CD8-positive, alpha-beta memory T cell (primary cell): ENCODE measurements at places on chromosomes 1 and 21. TPM values are rescaled to one million over a fixed set of nuclear protein-coding genes. Genes with fewer than 3 reads are reported as not detected.

- peak; percentile 14 for DNase-seq
Observed at GRCh38 chr21:45404730-45405270, at the start of gene COL18A1. Gene COL18A1, plus strand, starts transcription at chr21:45405165. Its CDS starts 66 bp downstream, at chr21:45405231.

- DNase-seq: no peak
Observed at GRCh38 chr1:183569801-183570200, 20.5 kb downstream of the NCF2 start.

GRCh38 chr1:161491472-161491871, 13.8 kb upstream of the FCGR2A start:
- no peak for DNase-seq

DNA sequence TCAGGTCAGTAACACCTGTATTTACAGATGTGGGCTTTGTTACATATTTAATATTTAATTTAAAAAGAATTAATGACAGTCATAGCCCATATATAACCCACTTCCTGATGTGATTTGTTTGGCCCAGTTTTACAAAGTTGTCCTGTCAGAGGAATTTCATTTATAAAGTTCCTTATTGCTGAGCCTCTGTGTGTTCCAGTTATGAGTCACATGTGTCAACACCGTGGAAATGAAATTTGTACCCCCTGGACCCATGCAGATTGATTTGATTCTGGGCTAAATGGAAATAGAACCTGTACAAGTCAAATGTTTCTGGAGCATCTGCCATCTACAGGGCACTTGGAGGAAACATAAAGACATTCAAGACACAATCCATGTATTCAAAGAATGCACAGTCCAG, 149.2 kb downstream of the CACNA1E start:
- no peak for DNase-seq

DNA sequence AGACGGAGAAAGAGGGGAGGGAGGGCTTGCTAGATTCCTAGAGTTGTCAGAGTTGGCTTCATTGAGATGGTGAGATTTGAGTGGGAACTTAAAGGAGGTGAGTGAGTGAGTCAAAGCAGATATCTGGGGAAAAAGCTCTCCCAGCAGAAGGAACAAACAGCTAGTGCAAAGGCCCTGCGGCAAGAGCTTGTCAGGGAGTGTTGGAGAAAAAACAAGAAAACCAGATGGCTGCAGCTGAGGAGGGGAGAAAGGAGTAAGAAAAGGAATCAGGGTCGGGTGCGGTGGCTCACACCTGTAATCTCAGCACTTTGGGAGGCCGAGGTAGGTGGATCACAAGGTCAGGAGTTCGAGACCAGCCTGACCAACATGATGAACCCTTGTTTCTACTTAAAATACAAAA, 40.3 kb upstream of the SPOCD1 start:
- DNase-seq: no peak

DNA sequence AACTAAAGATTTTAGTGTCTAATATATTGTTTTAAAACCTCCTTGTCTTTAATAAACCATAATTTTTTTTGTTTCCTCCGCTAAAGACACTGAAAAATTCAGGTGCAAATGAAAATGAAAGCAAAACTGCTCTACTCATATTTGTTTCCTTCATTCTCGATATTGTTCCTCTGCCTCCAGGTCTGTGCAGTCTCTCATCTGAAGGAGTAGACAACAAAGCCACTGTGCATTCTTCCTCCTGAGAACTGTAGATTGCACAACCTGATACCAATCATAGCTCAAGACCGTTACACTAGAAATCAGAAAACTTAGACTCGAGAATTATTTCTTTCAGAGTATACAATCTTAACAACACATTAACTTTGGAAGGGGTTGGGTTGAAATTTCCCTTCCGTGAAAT, 373.1 kb upstream of the CXADR start:
- no peak for DNase-seq

DNA sequence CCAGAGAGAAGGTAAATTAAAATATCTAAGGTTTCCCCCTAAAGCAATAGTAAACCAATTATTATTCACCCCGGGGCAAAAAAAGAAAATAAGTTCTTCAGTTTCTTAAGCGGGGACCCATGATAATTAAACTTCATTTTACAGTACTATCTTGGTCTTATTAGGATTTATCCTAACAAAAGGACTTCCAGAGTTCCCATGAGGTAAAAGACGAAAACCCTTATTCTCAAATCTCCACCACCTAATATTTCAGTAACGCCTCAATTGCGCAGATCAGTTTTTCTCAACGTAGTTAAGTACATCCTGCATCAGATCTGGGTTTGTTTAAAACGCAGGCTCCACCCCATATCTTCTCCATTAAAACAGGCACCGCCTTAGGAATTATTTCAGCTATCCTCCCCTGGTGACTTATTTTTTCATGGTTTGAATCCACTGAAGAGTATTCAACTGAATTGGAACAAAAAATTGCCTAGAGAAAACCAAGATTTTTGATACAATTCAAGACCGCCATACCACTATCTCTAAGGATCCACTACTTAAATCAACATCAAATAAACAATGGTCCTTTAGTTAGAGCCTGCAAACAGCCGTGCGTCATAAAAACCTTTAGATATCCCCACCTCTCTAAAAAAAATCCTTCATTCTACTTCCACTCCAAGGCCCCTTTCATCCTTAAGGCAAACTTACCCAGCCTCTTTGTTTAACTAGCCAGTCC, 1.7 kb downstream of the MCL1 start:
- peak; percentile 74 for DNase-seq

GRCh38 chr21:42973309-42973990, 912 bp upstream of the PKNOX1 start:
- no peak for DNase-seq

DNA sequence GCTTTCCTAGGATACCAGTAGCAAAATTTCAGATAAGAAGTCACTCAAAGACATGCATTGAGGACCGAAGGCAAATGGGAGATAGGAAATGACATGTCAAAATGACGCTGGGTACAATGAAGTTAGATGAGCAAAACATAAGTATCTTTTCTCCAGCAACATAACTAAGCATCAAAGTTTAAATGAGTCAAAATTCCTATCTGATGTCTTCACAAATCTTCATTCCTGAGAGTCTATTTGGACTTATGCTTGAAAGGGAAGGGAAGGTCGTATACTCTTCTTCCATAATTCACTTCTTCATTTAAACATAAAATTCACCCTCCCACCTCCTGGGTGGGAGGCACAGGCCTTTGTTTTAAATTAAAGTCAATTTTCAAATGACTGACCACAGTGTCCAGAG, 4.1 kb upstream of the TMEM81 start:
- no peak for DNase-seq

GRCh38 chr1:240295811-240296210, 204.1 kb downstream of the FMN2 start:
- no peak for DNase-seq

DNA sequence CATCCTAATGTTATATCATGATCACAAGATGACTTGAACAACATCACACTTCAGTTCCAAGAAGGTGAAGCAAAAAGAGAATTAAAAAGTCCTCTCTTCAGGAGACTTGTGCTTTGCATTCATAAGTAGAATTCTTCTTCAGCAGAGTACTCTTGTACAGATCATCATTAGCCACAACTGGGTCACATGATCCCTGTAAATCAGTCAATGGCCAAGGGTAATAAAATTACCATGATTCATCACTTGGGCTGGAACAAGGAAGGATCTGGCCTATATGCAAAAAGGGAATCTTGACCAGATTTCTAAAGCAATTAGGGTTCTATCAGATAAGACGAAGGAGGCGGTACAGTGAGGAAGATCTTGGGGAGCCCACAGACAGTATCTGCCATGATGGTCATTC, 458.0 kb upstream of the DEPDC1 start:
- no peak for DNase-seq

DNA sequence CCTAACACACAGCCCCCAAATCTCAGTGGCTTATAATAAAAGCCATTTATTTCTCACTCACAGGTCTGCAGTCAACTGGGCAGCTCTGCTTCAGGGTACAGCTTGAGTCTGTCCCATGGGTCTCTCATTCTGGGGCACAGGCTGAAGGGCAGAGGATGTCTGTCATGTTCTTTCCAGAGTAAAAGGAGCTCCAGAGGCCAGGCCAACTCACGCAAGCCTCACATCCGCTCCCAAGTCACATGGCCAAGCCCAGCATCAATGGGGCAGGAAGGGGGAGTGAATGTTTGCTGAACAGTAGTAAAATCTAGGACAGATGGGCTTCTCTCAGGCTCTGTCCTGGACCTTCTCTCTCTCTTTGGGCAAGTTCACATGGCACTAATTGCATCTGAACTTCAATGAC, 7.1 kb upstream of the SSBP3 start:
- DNase-seq: no peak

DNA sequence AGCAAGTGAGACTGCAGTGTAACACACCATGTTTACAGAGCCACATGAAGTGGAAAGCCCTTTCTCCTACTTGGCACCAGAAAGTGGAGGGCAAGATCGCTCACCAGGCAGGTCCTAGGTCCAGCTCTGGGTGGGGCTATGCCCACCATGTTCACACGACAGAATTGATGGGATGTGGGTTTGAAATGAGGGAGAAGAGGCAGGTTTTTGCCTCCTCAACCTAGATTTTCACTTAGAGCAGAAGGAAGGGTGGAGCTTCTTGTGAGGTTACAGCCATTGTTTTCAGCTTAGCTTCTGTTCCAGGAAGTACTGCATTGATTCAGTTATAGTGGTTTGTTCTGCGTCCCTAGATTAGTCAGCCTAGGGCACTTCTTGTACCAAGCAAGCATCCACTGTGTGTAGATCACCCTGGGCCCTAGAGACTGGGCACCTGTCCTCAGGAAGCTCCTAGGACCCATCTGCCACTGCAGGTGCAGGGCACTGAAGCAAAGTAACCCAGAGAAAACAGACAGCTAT, 2.3 kb downstream of the CD53 start:
- peak; percentile 18 for DNase-seq

S100A7 gene
- total RNA-seq: not detected

VANGL2 gene
- total RNA-seq: 0.04 TPM

S100A7A gene
- not detected for total RNA-seq

TNFRSF9 gene
- total RNA-seq: 273 TPM

MARK1 gene
- total RNA-seq: 0.09 TPM
